ENCODE measurements at places on chromosomes 16 and 17.
A peak's percentile ranks its signal among the peaks of the same experiment; 100 is the strongest.

DNA sequence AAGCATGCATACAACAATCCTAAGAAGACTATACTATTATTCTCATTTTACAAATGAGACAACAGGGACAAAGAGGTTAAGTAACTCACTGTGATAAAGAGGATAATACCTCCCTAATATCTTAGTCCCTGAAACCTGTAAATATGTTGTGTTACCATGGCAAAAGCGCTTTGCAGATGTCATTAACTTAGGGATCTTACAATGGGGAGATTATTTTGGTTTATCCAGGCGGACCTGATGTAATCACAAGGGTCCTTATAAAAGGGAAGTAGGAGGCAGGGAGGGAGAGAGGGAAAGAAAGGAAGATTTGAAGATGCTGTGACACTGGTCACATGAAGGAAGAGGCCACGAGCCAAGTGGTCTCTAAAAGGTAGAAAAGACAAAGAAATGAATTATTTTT lies 164.7 kb downstream of the CNTNAP4 start:
- no peak for DNase-seq

DNA sequence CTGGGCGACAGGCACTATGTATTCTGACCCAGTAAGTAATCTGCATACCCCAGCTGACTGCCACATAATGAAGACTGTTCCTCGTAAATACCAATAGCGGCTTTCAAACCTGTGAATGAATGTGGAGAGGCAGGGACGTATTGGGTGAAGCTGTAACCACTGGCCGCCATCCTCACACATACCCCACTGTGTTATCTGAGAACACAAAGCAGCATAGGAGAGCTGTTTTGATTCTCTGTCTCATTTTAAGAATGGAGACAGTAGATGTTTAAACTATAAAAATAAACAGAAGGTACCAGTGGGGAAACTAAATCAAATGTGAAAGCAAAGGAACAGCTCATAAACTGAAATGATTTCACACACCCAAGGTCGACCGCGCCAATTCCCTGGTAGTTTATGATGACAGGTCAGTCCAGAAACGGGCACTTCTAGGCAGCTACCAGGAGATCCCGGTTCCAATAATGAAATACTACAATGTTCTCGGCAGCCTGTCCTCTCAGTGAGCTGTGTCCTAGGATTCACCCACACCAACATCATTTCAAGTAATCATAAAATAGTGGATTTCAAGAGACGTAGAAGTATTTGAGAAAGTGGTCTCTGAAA lies 109.7 kb downstream of the ADCY9 start:
- no peak for DNase-seq

DNA sequence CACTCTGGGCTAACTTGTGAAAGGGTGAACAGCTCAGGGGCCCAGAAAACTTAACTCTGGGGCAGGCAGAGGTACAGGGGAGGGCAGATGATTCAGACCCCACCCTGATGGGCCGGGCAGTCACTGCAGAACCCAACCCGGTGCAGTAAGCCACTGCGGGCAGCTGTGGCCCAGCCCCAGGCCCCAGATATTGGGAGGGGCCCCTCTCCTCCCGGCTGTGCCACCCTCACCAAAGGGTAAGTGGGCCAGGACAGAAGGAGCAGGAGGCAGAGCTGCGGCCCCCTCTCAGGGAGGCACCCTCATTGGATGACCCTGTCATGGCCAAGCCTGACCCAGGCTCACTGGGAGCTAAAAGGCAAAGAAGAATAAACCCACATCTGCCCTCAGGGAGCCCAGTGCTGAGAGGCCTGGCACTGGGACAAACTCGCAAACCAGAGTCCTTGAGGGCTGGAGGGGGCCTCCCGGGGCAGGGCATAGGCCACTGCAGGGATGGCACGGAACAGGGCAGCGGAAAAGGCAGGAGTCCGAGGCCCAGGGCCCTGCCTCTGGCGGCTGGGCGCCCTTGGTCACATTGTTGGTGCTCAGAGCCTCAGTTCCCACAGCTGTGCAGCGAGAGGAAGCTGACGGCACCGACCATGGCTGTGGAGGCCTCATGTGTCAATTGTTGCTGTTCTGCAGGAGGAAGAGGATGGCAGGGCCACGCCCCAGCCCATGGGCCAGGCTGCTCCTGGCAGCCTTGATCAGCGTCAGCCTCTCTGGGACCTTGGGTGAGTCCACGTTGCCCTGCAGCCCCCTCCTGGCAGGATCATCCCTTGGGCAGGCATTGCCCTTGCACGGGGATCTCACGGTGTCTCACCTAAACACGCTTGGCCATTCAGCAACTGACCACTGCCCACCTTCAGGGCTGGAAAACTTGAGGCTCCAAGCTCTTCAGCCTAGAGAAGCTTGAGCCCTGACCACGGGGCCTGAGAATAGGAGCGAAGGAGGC lies 3.1 kb downstream of the ITGB4 start:
- no peak for DNase-seq

DNA sequence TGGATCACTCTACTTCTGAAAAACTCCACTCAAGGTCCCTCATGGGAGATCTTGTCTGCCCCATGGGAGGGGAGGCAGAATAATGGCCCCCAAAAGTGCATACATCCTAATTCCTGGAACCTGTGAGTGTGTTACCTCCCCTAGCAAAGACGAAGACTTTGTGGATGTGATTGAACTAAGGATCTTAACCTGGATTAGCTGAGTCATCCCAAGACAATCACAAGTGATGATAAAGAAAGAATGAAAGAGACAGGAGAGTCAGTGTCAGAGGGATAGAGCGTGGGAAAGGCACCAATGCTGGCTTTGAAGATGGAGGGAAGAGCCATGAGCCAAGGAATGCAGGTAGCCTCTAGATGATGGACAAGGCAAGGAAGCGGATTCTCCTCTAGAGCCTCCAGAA lies 374.7 kb upstream of the DYNLRB2 start:
- DNase-seq = no peak

GRCh38 chr17:64007838-64008282 lies 9.7 kb downstream of the PRR29 start:
- DNase-seq = no peak

DNA sequence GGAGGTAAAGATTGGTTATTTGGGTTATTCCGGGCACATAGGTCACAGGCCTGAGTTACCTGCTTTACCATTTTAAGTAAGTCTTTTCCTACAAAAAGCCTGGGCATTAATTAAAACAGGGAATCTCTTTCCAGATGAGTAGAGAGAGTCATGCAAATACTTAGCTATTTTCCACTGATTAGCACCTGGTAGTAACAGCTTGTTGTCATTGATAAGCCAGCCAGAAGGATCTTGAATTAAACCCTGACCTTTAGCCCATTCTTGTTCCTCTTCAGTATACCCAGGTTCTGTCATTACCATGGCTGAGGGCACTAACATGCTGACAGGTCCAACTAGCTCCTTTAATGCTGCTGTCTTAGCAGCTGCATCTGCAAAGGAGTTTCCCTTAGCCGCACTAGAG lies 44.4 kb upstream of the ARL4D start:
- DNase-seq = no peak

DNA sequence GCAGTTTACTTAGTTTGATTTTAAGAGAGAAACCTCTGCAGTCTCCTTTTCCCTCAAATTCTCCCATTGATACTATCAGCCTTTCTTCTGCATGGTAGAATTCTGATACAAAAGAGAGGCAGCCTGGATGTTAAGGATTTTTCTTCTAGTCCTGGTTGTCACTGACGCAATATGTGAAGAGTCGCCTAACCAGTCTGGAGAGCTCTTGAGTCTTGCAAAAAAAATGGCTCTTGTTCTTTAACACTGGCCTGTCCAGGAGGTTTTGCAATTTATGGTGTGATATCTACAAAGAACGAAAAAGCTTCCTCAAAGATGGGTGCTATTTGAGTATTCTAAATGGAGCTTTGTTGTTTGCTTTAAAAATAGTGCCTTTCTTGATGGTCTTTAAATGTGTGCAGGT lies 28.9 kb downstream of the COX10 start:
- DNase-seq = no peak

DNA sequence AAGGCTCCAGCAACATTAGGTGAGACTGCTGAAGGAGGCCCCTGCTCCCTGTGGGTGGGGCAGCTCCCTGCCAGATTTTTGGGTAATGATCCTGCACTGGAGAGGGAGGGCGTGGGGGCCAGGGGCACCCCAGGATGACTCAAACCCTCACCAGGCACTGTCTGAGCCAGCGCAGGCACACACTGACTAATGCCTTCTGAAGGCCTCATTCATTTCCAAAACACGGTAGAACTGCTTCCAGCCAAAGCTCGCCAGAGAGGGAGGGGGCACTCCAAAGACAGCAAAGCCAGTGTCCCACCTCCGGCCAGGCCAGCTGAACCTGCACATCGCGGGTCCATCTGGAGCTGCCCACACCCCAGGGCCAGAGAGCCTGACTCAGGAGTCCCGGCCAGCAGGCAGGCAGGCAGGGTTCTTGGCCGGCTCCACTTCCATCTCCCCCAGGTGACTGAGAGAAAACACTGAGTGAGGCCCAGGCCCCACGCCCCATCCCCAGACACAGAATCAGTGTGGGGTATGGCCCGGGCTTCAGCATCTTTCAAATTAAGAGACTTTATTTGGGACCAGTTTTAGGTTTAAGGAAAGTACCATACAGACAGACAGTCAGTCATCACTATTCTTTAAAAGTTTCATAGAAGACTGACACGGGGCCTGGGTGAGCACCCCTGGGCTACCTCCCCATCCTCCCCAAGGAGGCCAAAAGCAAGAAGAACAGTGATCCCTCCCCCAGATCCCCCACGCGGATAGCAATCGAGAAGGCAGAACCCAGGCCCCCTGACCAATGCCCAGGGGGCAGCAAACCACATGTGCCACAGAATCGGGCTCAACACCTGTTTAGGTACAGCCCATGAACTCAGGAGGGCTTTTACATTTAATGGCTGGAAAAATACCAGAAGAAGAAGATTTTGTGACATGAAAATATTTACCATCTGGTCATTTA lies 2.3 kb downstream of the PIEZO1 start:
- DNase-seq = no peak

- no peak for DNase-seq
Observed at GRCh38 chr17:57461082-57461481, 204.8 kb downstream of the MSI2 start.

DNA sequence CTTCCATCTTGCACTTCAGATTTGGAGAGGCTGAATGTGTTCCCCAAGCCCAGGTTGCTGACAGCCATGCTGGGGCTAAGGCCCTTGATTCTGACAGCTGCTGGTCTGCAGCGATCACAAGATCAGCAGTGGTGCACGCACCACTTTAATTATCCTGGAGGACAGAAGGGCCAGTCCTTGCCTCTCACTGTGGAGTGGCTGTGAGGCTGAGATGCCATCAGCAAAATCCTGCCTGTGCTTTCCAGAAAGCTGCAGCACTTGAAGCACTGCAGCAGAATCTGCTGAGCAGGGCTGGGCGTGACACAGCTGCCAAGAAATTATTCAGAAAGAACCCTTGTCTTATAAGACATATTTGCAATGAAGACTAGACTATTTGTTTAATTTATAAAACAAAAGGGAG lies 37.1 kb downstream of the NUP93 start:
- DNase-seq = peak; percentile 48

- no peak for DNase-seq
Observed at GRCh38 chr17:17814162-17815061, 22.4 kb downstream of the SREBF1 start.

GRCh38 chr16:67278773-67279295 lies 498 bp upstream of the PLEKHG4 start:
- peak; percentile 36 for DNase-seq

DNA sequence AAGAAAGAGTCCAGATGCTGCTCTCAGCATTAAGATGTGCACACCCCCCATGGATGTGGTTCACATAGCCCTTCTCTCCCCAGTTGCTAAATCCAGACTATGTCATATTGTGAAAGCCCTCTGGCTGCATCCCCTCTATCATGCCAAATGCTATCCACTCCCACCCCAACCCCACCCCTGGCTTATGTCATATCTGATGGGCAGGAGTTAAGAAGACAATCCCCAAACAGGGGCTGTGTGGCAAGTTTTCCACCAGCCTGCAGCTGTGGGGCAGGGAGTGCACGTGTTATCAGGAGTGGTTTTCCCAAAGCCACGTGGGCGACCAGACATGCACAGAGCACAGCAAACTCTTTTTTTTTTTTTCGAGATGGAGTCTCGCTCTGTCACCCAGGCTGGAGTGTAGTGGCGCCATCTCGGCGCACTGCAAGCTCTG lies 10.0 kb downstream of the FAM117A start:
- no peak for DNase-seq

DNA sequence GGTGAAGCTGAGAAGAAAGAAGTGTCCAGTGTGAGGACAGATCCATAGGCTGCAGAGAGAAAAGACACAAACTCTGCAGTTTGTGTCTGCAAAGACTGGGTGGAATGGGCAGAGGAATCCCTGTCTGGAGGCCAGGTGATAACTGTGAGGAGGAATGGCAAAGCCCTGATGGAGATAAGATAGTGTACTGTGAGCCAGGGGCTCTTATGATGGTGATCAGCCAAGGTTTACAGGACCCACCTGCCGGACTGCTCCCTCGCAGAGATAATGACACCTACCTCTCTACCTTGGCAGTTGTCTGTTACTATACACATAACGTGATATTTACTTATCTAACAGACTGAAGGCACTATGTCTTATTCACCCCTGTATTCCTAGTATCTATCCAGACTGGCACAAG lies 92.6 kb upstream of the ASIC2 start:
- no peak for DNase-seq

GRCh38 chr17:64356776-64357175 lies 33.9 kb downstream of the PECAM1 start:
- no peak for DNase-seq

- DNase-seq = no peak
Observed at GRCh38 chr16:67463059-67463458, 17.9 kb downstream of the ATP6V0D1 start.
